Stimulated activated CD8-positive, alpha-beta memory T cell treated with anti-CD3 and anti-CD28 coated beads, Interleukin-15, amount 100 ng/mL, for 24 hours (primary cell): ENCODE measurements at places on chromosomes 13 and 19.

- DNase-seq = no peak
These were observed 103.1 kb downstream of the TNFRSF19 start for GRCh38 chr13:23673354-23673753.

GRCh38 chr13:66926851-66927524, 303.1 kb downstream of the PCDH9 start:
- DNase-seq = no peak

- DNase-seq = no peak
These were observed 69.5 kb downstream of the TNFRSF19 start for GRCh38 chr13:23639674-23640073.

DNA sequence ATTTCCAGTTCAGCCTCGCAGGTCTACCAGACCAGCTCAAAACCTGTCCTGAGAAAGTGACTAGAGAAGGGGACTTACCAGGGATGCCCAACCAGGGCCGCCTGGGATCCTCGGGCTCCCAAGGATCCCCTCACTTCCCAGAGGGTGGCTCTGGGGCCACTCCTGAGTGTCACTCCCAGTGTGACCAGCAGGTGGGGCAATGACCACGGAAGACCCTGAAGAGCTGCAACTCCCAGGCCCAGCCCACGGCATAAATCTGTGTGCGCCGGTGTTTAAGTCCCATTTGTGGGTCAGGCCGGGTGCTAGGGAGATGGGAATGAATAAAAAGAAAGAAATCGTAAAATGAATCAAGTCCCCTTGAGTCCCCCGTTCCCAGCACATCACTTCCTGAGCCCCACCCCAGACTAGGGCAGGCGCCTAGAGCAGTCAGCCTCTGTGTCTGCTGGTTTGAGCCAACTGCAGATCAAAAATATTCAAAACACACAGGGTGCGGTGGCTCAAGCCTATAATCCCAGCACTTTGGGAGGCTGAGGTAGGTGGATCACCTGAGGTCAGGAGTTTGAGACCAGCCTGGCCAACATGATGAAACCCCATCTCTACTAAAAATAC, 10.7 kb downstream of the PTGIR start:
- DNase-seq = peak; percentile 66
